ENCODE measurements at places on chromosomes 4 and X.

DNA sequence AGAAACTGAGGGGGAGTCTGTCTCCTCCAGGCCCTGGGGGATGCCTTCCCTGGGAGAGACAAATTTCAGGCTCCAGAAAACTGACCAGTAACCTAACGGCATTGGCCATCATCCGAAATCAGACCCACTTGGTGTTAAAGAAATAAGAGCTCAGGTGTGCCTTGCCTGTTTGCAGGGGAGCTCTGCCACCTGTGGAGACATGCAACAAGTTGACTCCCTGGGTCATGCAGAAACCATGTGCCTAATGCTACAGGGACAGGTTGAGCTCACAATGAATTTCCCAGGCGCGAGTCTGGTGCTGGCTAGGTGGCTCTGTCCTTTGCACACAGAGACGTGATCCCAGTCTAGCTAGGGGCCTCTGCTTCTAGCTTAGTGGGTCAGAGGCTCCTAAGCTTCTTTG lies 95.8 kb upstream of the KIT start:
- DNase-seq: no peak

DNA sequence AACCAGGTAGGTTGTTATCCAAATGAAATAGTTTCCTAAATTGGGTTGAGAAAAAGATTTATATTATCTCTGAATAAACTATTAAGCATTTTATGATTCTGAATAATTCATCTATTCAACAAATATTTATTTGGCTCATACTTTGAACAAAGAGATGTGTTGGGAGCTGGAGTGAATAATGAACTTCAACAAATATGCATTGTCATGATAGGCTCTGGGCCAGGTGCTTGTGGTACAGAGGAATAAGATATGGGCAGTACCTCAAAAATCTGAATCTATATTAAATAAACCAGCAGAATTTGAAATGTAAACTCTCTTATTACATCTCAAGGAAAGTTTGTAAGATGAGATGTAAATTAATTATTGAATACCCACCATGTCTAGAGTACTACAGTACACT lies 75.7 kb upstream of the DCLK2 start:
- no peak for DNase-seq

DNA sequence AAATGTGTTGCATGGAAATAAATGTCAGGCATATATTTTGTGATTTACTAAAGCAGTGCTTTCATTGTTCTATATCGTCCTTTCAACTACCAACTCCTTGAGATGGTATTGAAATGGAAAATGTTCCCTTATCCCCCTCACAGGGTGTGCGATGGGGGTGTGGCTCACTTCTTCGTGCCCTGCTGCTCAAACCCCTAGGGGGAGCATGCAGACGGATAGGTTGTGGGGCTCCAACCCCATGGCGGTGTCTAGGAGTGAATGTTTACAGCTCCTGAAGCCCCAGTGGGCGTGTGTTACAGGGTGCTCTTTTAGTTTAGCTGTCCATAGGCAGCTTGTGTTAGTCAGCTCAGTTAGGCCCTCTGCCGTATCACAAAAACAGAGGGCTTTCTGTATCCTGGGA lies 287.7 kb upstream of the EMCN start:
- DNase-seq: no peak

DNA sequence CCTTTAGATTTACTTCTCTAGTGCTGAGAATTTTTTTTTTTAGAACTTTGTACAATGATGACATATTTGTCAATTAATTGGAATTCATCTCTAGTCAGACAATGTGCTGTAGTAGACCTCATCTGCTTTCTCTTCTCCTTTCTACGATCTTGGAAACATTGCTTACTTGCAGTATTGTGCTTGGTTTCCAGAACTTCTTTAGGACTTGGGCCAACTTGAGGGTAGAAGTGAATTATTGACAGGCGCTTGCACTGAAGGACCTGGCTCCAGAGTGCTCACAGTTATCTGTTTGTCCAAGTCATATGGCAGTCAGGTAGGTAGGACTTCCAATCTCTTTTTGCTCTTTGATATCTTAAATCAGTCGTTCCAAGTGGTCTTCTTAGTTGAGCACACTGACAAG lies 39.6 kb downstream of the FNIP2 start:
- DNase-seq: no peak

DNA sequence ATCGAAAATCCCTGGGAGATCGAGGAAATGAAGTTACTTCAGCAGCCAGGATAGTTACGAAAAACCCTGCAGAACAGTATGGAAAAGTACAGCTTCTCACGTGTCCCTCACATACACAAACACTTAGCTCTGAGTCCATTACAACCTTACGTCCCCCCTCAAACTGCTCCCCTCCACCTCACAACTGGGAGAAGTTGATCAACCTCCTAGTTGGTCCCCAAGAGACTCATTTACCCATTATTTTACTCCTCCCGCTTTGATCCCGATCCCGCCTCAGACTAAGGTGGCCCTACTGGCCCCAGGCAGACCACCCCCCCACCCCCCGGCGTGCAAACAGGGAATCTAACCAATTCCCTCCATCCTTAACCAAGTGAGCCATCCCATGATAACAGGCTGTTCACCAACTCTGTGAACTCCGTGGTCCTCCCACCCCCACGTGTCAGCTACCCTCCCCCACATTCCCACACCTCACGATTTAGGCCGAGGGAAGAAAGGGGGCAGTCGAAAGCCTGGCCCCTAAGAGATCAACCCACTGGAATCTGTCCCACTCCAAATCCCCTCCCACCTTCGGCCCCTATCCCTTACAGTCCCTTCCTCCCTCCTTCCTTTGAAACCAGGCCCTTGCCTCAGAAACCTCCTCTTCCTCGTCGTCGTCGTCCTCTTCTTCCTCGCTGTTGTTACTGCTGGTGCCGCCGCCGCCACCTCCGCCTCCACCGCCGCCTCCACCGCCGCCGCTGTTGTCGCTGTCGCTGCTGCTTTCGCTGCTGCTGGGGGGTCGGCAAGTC lies 755 bp downstream of the ANKRD17 start:
- no peak for DNase-seq

GRCh38 chr4:115660465-115660864 lies 547.0 kb upstream of the NDST4 start:
- no peak for DNase-seq

DNA sequence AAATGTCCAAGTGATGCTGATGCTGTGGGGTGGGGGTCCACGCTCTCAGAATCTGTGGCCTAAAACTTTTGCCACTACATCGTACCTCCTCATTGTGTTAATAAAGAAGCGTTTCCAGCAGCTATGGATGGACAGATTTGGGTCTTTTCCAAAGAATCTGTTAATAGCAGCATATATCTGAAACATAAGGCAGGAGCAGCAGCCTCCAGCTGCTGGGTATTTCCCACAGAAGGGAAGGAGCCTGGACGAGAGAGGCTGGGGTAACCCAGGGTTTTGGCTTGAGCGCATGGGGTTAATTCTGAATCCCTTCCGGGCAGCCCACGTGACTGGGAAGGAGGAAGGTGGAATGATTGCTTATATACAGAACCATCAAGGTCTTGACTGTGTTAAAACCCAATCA lies 332.4 kb downstream of the BCOR start:
- DNase-seq: no peak

GRCh38 chr4:38468339-38468866 lies 195.6 kb upstream of the KLF3 start:
- DNase-seq: no peak

GRCh38 chrX:69959712-69960111 lies 90.0 kb downstream of the AWAT2 start:
- no peak for DNase-seq
